ENCODE measurements at places on chromosomes 2 and 18.

DNA sequence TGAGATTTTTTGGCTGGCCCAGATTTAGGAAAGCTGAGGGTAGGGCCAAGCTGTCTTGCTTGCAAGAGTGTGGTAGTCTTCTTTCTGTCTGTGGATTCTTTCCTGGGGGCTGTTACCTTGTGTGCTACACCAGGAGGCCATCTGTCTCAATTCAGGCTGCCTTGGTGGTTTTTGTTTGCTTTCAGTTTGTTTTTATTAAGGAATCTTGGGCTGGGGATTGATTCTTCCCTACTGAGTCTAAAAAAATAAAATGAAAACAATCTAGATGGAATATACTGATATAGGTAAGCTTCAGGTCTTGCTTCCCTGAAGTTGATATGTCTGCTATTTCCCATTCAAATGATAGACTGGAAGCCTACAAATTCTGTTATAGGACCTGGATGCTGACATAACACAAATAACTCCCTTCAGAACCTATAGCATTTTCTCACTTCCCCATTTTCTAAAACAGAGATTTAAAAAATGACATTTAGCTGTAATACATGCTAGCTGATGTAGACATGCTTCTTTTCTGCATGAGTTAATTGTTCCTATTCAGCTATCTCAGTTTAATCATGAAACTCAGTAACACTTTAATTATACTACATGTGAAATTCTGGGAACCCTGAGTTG is 5.3 kb downstream of the LHCGR start:
- DNase-seq: no peak

DNA sequence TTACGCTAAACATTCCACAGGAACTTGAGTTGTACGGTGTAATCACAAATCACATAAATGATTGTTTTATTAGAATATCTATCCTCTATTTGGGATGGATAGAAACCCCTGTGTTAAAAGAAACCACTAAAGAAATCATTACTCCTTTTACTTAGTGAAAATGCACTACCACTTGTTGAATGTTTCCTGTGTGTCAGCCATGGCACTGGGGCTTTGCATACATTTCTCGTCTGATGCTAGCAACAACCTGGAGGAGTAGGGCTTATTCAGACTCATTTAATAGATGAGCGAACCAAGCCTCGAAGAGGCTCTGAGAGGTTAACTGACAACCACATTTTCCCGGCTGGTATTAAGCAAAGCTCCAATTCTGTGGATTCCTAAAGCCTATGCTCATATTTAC is 60.5 kb upstream of the PELI1 start:
- no peak for DNase-seq

DNA sequence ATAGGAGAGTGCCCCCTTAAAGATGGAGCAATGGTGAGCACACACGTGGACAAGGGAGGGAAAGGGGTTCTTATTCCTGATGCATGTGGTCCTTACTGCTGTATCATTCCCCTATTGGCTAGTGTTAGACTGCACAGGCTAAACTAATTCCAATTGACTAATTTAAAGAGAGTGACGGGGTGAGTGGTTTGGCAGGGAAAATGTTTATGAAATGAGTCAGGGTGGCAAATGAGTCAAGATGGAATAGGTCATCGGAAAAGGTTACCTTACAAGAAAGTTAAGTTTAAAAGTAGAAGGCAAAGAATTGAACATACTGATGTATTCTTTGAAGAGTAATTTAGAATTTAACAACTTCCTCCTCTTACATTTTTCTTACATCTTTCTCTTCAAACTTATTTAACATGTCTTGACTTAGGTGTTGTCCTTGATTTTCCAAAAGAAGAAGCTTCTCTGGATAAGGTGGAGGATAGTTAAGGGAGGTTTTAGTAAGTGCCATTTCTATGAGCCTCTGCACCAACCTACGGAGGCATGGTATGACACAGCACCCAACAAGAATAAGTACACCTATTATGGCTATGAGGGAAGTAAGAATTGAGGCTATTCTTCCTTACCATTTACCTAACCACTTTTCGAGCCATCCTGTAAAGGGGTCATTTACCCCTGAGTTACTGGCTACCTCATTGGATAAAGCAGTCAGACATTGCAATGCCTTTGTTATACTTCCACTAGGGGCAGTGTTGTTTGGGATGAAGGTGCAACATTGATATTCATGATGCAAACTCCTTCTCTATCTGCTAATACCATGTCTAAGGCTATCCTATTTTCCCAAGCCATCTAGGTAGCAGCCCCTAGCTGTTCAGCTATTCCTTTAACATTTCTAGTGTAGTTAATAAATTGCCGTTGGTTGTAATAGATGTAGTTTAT is 1345.8 kb upstream of the LRRTM1 start:
- DNase-seq: no peak

DNA sequence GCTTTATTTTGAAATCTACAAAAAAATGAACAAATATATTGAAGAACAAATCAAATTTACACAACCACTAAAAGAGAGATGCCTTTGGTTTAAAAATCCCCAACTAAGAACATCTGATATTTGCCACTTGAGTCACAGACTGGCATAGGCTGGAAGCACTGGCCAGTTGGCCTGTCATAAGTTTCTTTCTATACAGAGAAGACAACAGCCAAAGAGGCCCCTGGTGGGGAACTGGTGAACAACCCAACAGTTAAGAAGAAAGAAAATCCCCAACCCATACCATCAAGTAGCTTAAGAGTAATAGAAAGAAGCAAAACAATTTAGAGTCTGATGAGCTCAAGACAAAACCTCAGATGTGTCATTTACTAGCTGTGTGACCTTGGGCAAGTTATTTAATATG is 45.5 kb downstream of the OSR1 start:
- DNase-seq: no peak

DNA sequence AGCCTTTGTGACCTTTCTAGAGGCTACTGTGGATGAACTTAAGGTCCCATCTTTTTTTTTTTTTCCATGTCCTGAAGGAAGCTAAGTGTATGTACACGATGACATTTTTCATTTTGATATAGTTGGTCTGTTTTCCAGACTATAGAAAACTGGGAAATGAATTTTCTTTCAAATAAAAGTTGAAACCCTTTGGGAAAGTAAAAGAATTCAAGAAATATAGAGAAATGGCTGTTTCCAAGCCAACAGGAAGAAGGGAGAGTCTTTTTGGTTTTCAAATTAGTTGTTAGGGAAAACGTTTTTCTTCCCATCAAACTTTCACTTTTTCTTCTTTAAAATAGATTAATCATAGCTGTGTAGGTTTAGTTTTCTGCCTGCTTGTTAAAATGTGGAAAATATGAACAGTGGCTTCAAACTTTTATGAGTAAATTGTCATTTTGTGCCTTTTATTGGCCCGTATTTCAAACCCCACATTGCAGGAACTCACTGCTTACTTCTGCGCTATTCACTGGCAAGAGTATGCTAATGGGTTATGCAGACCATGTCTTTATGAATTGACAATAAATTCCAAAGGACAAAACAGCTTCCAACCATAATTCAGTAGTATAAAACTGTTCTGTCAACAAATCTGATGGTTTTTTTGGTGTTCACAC is 27.7 kb upstream of the LYPD1 start:
- no peak for DNase-seq

DNA sequence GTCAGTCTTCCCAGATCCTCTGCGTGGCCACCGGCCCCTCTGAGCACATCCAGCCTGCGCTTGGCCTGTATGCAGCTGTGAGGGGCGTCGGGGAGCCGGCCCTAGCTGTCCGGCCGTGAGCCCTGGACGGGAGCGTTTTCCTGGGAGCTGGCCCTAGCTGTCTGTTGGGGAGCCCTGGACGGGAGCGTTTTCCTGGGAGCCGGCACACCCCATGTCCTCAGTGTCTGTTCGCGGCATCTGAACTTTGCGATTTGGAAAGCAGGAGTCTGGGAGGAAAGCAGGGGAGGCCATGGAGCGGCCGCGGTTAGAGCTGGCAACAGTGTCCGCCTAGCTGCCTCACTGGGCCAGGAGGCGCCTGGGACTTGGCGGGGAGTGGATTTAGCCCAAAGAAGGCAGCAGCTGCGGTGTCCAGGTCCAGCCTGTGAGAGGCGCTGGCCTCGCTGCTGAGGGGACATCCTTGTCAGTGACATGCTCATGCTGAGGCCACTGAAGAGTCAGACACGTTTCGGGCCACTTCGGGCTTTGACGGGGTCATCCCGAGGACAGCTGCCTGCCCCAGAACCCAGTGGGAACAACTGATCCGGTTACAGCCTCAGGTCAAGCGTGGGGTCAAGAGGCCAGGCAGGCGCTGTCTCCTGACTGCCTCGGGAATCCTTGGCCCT is 75.8 kb downstream of the KCNG2 start:
- no peak for DNase-seq

DNA sequence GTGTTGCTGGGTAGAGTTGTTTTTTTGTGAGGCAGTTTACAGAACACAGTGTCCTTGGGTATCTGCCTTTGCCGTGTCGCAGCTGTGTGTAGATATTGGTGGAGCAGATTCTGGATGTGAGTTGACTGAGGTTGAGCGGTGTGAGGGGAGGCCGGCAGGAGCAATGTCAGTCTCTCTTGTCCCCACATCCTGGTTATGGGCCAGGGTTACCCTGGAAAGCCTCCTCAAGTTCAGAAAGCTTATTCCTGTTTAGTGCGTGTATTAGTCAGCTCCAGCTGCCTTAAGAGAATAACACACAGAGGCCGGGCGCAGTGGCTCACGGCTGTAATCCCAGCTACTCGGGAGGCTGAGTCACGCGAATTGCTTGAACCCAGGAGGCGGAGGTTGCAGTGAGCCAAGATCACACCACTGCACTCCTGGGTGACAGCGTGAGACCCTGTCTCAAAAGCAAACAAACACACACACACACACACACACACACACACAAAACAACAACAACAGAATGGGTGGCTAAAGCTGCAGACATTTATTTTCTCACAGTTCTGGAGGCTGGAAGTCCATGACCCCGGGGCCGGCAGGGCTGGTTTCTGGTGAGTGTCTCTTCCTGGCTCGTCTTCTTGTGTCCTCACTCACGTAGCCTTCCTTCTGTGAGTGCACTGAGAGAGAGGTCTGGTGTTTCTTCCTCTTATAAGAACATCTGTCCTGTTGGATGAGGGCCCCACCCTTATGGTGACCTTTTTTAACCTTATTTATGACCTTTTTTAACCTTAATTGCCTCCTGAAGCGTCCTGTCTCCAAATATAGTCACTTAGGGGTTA is 5.1 kb downstream of the NCK2 start:
- DNase-seq: no peak

- no peak for DNase-seq
These were observed 39.5 kb upstream of the SCLY start for GRCh38 chr2:238021327-238021726.

GRCh38 chr2:113863144-113863543 is 26.7 kb upstream of the ACTR3 start:
- no peak for DNase-seq

DNA sequence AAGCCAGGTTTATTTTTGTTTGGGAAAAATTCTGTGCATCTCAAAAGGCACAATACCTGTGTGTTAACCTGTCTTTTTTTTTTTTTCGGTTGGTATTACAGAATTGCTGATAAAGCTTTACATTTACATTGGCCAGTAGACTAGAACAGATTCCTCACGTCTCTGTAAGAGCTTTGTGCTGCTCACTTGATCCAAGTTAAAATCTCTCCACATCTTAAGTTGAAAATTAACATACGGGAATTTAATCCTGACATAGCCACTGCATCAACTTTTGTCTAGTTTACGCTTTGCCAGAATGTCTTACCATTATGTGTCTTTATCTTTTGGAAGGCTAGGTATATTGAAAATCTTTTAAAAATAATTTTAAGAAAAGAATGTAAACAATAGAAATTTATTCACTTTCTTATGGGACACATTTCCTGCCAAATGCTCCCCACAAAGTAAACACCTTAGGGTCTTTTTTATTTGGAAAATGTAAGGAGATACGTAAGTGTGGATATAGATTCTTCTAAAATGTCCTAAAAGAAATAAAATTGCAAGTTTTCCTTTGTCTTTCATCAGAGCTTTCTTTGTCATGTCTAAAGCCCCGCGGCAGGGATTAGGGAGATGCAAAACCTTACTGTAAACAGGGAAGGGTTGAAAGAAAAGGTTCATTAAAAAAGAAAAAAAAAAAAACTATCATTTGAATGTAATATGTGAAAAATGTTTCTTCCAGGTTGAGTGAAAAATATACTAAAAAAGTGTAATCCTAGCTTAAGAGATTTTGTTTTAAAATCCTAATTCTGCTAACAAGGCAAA is 912.8 kb downstream of the NRXN1 start:
- no peak for DNase-seq

GRCh38 chr2:170409164-170409535 is 231.2 kb downstream of the MYO3B start:
- DNase-seq: peak; percentile 53

DNA sequence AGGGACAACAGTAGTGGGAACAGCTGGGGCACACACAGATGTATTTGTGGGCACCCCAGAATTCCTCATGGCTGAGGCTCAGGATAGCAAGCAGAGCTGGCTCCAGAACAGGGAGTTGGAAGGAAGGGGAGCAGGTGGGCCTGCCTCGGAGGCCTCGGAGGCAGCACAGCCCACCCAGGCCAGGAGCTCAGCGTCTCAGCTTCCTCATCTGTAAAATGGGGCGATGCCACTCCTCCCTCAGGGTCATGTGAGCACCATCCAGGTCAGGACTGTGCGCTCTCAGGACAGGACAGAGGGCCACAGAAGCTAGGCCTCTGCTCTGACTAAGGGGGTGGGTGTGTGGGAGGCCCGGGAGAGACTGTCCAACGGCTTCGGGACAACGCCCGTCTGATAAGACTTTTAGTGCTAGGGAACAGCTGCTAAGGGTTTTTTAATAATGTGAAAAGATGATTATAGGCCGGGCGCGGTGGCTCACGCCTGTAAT is 106.2 kb downstream of the HDAC4 start:
- DNase-seq: no peak

GRCh38 chr2:241072553-241073165 is 29.4 kb downstream of the MTERF4 start:
- DNase-seq: no peak

GRCh38 chr18:23828426-23828825 is 139.2 kb downstream of the LAMA3 start:
- peak; percentile 7 for DNase-seq

DNA sequence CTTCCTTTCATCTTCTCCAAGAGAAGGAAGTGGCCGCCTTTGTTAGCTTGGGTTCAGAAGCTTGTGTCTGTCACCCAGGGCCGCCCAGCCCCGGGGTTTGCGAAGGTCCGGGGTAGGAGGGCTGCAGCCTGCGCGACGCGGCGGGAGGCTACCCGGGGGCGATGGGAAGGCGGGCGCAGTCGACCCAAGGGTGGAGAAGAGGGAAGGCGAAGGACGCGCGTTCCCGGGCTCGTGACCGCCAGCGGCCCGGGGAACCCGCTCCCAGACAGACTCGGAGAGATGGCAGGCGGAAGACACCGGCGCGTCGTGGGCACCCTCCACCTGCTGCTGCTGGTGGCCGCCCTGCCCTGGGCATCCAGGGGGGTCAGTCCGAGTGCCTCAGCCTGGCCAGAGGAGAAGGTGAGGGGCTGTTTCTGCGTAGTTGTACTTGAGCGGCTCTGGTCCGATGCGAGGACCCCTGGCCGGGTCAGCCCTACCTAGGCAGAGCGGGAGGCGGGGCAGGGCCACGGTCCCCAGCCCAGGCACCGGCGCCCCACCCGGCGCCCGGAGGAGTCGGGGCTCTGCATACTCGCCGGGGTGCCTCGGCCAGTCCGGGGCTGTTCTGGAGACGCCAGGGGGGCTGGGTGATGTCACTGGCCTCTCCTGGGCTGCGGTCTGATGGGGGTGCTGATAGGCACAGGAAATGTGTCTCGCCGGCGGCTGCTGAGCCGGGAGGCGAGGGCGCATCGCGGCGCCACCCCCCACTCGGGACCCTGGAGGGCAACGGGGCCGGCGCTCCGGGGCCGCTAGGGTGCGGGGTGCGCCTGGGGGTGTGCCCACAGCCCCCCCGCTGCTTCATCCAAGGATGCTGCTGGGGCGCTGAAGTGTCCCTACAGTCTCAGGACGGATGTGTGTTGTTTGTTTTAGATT is at the start of gene QPCT:
Gene QPCT (plus strand): TSS at position 178 of the 909 bp plus-strand sequence. CDS start 102 bp downstream, at position 280.
- peak; percentile 58 for DNase-seq

Measured in activated T-helper 1 cell treated with Interleukin-2 at 50 U/mL for 16 hours (primary cell).